CD4-positive, alpha-beta T cell treated with Interleukin-2 at 100 ng/mL for 4 hours (primary cell): ENCODE measurements at places on chromosomes 5 and 9.

- DNase-seq: no peak
Observed at GRCh38 chr5:111742177-111742994, 14.6 kb downstream of the NREP start.

DNA sequence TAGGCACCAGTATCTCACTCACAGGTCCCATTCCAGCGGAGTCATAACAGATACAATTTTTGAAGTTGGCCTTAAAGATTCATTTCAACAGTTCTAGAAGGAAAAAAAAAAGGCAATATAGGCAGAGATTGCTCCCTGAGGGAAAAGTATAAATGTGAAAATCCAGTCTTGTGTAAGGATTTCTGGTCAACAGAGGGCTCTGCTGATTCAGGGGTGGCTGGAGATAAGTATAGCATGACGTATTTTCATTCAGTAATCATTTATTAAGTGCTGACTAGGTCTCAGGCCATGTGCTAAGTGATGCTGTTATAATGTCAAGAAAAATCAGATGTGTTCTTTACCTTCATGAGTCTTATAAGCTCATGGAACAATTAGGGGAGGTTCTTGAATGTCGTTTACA lies 377.3 kb upstream of the MEF2C start:
- no peak for DNase-seq

DNA sequence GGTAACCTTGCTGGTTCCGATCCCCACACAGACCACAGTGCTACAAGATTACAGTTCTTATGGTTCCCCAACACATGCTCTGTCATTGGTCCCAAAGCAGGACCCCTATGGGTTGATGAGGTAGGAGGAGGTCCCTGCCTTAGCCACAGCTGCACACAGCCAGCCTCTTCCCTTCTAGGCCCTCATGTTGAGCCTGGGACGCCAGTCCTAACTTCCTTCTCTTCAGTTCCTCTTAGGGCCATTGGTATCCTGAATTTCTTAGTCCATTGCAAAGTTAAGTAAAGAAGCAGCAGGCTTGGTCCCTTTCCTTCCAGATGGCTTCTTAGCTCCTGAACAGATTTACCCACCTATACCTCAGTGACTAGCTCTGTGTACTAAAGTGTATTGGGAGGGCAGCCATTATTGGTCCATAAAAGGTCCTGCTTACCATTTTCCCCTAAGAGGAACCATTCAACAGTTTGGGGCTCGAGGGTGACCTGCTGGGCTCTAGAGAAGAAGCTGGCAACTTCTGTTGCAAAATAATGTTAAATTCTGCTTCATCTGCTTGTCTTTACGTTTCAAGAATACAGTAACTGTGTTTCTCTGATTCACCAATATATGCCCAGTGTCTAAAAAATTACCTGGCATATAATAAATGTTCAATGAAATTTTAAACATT lies 50.2 kb downstream of the PDCD1LG2 start:
- DNase-seq: no peak

DNA sequence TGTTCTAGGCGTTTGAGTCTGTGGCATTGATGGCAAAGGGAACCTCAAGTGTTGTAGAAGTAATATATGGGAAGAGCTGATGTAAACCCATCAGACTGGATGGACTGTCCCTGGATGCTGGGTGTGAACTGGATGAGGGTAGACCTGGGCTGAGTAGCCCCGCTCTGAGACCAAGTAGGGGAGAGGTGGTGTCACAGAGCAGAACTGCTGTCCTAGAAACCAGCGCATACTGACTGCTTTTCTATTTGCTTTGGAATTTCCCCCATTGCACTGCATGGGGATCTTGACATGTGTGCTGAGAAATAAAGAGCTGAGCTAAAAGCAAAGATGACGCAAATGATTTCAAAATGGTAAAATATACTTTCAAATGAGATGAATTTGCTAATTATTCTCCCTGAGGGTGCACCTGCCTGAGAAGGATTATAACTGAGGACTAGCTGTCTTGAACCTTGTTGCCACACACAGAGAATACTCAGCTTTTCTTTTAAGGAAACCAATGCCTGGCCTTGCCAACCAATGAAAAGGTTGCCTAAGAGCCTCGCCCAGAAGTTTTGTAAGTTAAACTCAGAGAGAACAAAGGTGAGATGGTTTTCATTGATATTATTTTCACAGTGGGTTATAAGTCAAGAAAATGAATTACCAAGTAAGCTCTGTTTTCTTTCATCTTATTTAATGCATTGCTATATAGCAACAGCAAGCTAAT lies 44.8 kb downstream of the NIM1K start:
- no peak for DNase-seq

DNA sequence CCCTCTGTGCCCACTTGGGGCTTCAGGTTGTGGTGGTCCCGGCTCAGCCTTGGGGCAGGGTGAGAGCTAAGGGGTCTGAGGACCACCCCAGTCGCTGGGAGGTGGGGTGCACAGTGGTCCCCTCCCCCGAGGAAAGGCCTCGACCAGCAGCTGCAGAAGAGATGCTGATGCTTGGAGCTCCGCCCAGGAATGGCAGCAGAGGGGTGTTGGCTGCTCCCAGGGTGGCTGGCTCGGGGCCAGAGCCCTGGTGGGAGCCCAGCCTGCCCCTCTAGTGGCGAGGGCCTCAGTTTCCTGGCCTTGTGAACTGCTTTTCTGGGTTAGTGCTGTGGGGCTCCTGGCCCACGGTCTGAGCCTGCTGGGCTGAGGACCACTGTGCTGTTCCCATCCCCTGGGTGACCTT lies 1.2 kb downstream of the DIPK1B start:
- DNase-seq: no peak

GRCh38 chr9:136496801-136497620 lies 14.2 kb upstream of the SEC16A start:
- no peak for DNase-seq

DNA sequence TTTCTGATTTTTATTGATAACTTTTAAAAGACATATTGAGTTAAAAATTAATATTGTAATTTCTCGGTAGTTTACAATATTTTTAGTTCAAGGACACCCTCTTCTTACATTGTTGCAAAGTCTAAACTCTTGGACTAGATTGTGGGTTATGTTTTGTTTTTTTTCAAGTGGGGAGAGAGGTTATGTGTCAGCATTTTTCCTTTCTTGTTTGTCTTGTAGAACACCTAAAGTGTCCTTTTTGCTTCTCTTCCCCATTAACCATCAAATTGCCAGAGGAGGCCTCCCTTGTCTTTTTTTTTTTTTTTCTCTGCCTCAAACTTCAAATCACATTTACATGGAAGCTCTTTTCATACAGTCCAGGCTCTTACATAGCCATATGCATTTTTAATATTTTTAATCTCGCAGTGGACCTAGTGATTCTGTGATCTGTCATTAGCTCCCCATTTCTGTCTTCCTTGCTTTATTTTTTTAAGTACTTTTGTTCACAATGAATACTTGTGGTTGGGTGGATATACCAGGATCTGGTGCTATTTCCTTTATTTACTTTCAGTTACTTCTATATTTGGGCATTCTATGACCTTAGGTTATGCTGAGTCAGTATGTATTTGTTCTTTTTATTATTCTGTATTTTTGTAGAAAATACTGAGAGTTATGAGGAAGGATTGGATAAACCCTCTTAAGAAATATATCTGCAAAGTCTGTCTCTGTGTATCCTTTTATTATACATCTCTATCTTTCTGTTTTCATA lies 2280.6 kb upstream of the ACO1 start:
- DNase-seq: no peak

- no peak for DNase-seq
Observed at GRCh38 chr9:113138760-113139159, 12.0 kb upstream of the SLC31A2 start.

DNA sequence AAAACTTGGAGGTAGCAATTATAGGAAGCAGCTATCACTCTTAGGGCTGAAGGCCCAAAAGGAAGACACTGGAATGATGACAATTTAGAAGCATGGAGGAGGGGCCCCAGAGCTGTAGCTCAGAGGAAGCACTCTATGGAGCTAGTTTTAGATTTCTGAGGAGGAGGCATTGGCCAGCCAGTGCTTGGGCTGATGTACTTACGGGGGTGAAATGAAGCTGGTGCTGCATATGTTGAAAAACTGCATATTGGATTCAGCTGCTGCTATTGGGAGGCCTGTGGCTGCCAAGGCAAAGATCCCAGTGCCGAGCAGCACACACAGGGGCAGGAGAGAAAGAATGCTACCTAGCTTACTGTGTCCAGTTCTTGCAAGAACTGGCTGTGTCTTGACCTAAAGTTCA lies 53.9 kb upstream of the HMHB1 start:
- DNase-seq: no peak

GRCh38 chr5:82364497-82364896 lies 86.3 kb upstream of the RPS23 start:
- no peak for DNase-seq

DNA sequence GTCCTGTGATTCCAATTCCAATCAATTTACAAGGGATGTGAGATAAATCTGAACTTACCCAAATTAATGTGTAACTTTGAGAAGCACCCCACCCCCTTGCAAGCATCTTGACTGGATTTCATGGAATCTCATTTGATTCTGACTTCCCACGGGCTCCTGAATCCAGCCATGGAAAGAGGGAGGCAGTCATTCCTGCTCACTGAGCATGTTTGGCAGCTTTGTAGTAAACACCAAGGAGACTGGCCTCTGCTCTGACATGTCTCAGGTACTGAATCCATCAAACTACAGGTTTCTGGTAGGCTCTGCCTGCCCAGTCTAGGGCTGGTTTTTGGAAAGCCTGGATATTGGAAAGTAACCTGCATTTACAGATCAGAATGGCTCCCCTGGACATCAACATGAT lies 357.6 kb downstream of the ARHGEF28 start:
- no peak for DNase-seq

DNA sequence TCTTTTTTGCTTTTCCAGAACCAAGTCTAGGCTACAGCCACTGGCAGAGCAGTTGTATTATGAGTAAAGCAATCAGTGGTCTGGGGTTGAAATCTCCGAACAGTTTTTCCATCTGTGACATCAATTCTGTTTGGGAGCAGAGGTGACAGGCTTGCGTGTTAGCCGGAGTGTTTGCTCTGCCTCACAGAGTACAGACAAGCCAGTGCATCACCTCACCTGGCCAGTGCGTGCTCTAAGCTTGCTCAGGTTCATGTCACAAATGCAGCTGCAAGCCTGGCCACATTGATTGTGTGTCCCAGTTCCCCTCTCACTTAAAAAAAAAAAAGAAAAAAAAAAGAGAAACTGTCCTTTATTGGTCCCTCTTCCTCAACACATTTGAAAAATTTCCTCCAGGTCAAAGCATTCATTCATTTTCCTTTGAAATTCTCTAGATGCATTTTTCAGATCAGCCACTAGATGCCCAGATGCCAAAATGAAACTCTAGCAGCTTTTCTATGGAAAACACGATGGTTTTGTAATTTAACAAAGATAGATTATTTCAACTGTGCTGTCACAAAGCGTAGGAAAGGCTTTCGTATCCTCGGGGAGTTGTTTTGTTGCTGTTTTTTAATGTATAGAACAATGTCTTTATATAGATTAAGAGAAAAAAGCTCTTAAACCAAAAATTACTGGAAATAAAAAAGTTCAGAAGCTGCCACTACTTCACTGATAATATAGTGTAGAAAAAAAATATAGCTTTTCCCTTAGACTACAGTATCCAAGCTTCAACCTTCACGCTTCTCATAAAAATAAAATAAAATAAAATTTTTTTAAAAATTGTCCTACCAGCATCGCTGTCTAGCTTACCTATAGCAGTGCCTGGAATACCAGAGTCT lies 585.5 kb downstream of the TLE1 start:
- DNase-seq: no peak

DNA sequence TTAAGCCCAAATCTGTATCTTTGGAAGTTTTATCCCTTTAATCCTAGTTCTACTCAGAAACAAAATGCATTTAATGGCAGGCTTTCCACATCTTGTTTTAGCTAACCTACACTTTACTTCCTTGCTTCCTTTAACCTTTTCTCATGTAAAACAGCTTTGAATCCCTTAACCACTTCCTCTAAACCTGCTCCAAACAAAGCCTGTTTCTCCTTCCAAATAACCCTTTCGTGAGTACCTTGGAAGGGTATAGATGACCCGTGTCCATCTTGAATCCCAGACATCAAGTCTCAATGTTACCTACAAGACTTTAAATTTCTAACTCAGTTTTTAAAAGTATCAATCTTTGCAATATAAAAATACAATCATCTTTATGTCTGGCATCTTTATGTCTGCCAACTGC lies 78.4 kb downstream of the DROSHA start:
- DNase-seq: no peak

DNA sequence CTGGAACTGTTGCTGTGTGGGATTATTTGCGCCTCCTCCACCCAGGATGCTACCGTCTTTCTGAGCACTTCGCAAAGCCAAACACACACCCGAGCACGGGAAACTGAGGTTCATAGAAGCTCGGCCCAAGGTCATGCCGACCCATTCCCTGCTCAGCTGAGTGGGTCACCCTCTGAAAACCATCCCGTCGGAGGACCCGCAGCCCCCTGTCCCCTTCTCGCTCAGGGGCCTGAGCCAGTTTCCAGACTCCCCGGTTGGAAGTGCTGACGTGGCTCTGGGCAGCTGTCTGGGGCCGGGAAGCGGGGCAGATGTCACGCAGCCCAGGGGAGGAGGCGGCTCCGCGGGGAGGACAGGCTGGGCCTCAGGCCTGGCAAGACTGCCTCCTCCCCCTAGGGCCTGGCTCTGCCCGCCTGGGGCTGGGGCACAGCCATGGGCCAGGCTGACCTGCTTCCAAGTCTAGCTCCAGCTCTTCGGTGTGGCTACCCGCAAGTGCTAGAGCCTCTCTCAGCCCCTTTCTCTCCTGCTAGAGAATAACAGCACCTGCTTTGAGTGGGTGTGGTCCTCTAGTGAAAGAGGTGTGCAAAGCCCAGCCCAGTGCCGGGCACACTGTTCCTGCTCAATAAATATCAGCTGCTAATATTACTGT lies 9.9 kb upstream of the CXXC5 start:
- no peak for DNase-seq

DNA sequence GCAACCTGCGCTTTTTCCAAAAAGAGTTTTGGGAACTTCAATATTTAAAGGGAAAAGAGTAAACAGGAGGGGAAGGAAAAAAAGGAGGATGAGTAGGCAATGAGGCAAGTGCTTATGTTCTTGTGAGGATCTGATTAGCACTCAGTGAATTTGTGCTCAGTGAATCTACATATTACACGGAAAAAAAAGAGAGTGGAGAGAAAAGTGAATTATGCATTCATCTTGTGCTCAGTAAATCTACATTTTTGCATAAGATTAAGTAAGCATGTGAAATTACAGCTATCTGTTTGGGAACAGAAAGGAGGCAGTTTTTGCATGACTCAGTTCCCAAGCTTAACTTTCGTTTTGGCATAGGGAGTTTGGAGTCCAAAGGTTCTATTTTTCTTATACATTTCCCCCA lies 170.1 kb downstream of the CDH10 start:
- no peak for DNase-seq

GRCh38 chr5:38831909-38832308 lies 13.9 kb upstream of the OSMR start:
- DNase-seq: no peak

DNA sequence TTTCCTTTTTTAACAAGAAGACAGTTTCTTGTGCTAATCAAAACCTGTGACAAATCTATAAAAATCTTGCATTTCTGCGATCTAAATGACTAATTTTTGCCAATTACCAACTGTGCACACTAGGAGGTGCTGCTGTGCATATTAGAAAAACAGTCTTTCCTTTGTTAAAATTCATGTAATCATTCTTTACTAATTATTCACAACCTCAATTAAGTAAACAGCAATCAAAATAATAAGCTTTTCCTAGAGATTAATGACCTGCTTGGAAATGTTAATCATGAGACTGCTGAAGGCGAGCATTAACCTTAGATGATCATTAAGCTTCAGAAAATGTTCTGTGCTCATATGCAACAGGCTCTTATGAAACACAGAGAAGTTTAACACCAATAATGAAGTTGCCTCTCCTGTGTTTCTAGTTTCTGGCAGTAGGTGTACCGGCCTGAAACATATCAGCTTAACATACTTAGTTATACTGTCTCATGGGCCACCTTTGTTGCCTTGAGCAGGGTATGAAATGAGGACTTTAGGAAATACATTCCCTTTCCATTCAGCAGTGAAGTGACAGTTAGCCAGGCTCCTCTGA lies 17.7 kb downstream of the RFESD start:
- DNase-seq: peak; percentile 56
